ENCODE measurements at places on chromosomes 16 and 17. TPM values are rescaled to one million over a fixed set of nuclear protein-coding genes. Genes with fewer than 3 reads are reported as not detected.

KRTAP16-1 gene
- total RNA-seq: not detected

VTN gene
- total RNA-seq: 48.2 TPM

PRSS36 gene
- 1.1 TPM for total RNA-seq

DNASE1L2 gene
- 0.57 TPM for total RNA-seq

MARVELD3 gene
- total RNA-seq: not detected

NDUFB10 gene
- 390 TPM for total RNA-seq

LGALS3BP gene
- 312 TPM for total RNA-seq

PYDC1 gene
- total RNA-seq: not detected

HBA2 gene
- total RNA-seq: 487 TPM

GNG13 gene
- not detected for total RNA-seq

HOXB8 gene
- not detected for total RNA-seq

FSCN2 gene
- total RNA-seq: 1.1 TPM

SMTNL2 gene
- total RNA-seq: 8.1 TPM

PHKB gene
- 53.3 TPM for total RNA-seq

MEOX1 gene
- 19.8 TPM for total RNA-seq

ABCC12 gene
- not detected for total RNA-seq

ABCA9 gene
- total RNA-seq: 6.0 TPM

FBXW10B gene
- total RNA-seq: 1.2 TPM

ZG16B gene
- not detected for total RNA-seq

SLC5A10 gene
- total RNA-seq: 0.13 TPM

CCDC47 gene
- total RNA-seq: 78.7 TPM

SOST gene
- 0.24 TPM for total RNA-seq

SLFN11 gene
- total RNA-seq: 23.0 TPM

TMC6 gene
- 80.1 TPM for total RNA-seq

CCL2 gene
- total RNA-seq: 42.3 TPM

TBX2 gene
- total RNA-seq: 17.2 TPM

CBLN1 gene
- total RNA-seq: 1.5 TPM

SLC4A1 gene
- total RNA-seq: 4.0 TPM

TEKT5 gene
- 0.22 TPM for total RNA-seq

GRB2 gene
- total RNA-seq: 57.1 TPM

ZFPM1 gene
- 9.6 TPM for total RNA-seq

TAT gene
- total RNA-seq: not detected

EFCAB5 gene
- not detected for total RNA-seq

DHRS7B gene
- 37.4 TPM for total RNA-seq

TRPV2 gene
- total RNA-seq: 9.1 TPM

SNRNP25 gene
- 45.6 TPM for total RNA-seq

EVI2B gene
- 2.0 TPM for total RNA-seq

CENPN gene
- 10.0 TPM for total RNA-seq

PRSS22 gene
- not detected for total RNA-seq

MYO15B gene
- total RNA-seq: 62.8 TPM

ALDH3A1 gene
- 0.24 TPM for total RNA-seq

TSC2 gene
- total RNA-seq: 73.3 TPM

SCNN1B gene
- not detected for total RNA-seq

CORO6 gene
- total RNA-seq: 128 TPM

CLEC3A gene
- total RNA-seq: not detected

Measured in cardiac septum (tissue), 1 donor.